ENCODE measurements at places on chromosomes 5 and 9. TPM values are rescaled to one million over a fixed set of nuclear protein-coding genes. Genes with fewer than 3 reads are reported as not detected.

MUSK gene
- not detected for total RNA-seq

CER1 gene
- not detected for total RNA-seq

FASTKD3 gene
- total RNA-seq = 6.3 TPM

DIRAS2 gene
- not detected for total RNA-seq

IFNK gene
- total RNA-seq = not detected

SLCO6A1 gene
- total RNA-seq = not detected

CCDC192 gene
- not detected for total RNA-seq

SOX30 gene
- total RNA-seq = 0.15 TPM

PCDHB2 gene
- total RNA-seq = 8.2 TPM

PSAT1 gene
- 61.6 TPM for total RNA-seq

IL31RA gene
- not detected for total RNA-seq

PCDHGA2 gene
- total RNA-seq = 3.1 TPM

NACC2 gene
- 38.8 TPM for total RNA-seq

OLFML2A gene
- total RNA-seq = 0.67 TPM

SLC6A18 gene
- not detected for total RNA-seq

- no peak for DNase-seq
Measured at GRCh38 chr9:15139469-15139868, 167.5 kb downstream of the TTC39B start.

GRCh38 chr5:107893642-107894041 lies 222.9 kb upstream of the EFNA5 start:
- DNase-seq = no peak

DNA sequence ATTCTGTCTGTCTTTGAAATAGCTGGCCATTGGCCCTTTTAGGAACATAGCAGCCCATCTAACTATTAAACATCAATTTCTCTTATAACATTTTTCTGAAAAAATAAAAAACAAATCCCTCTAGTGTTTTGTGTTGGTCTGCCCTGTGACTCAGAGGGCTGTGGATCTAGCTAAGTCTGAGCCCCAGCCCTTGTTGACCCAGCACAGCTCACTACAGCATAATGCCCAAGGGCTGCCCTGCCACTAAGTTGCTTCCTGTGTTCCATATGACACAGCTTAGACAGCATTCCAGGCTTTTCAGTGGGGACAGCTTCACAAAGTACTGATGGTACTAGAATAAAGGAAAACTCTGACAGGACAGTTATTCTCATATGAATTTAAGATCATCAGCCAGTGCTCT lies 136.0 kb downstream of the SCAMP1 start:
- peak; percentile 63 for DNase-seq

DNA sequence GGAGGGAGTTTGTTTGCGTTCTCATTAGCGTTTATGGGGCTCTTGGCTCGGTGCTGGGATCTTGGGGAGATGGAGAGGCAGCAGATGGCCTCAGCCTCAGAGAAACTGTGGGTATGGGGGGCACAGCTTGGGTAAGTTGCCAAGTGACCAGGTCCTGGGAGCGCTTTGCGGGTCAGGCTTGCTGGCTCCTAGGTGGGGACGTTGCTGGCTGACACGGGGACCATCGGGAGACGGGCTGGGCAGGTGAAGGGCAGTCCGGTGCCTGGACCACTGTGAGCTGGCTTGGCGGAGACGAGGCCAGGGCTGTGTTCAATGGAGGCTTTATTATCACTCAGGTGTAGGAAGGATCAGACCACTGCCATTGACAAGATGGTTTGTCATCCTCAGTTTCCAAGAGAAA lies 30.0 kb downstream of the FGD3 start:
- DNase-seq = no peak

DNA sequence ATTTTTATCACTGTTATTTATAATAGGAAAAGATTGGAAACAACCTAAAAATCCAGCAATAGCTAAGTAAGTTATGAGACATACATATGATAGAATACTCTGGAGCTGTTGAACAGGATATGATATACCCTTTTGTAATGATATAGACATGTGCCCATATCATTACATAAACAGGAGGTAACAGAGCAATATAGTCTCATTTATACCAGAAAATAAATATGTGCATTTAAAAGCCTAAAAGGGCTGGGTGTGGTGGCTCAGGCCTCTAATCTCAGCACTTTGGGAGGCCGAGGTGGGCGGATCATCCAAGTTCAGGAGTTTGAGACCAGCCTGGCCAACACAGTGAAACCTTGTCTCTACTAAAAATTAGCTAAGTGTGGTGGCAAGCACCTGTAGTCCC lies 2.3 kb upstream of the FABP6 start:
- DNase-seq = no peak

- DNase-seq = no peak
Measured at GRCh38 chr5:135743705-135744411, 90.6 kb upstream of the SLC25A48 start.

GRCh38 chr5:14286574-14287421 lies 143.7 kb downstream of the TRIO start:
- DNase-seq = no peak

DNA sequence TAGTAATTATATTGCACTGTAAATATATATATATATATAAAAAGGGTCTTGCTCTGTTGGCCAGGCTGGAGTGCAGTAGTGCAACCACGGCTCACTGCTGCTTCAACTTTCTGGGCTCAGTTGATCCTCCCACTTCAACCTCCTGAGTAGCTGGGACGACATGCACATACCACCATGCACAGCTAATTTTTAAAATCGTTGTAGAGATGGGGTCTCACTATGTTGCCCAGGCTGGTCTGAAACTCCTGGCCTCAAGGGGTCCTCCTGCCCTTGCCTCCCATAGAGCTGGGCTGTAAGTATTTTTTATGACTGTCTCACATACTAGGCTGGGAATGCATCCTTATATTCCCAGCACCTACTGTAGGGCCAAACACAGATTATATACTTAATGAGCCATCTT lies 11.9 kb downstream of the PSMD5 start:
- no peak for DNase-seq

GRCh38 chr9:100445161-100445902 lies 18.4 kb downstream of the MSANTD3 start:
- no peak for DNase-seq

GRCh38 chr5:79595086-79595485 lies 17.2 kb upstream of the TENT2 start:
- no peak for DNase-seq

DNA sequence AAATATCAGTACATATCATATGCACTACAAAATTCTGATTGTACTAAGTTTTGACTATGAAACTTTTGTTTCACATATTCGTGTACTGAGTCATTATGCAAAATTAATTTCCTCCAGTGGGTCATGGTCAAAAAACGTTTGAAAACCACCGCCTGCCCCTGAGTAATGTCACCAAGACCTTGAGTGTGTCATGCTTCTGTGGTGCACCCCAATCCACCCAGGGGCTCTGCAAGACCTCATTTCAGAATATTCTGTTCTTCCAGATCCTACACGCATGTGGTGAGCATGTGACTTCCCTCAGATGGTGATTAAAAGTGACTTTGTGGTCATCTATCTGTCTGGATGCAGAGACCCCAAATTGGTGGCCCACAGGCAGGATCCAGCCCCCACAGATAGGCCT lies 31.0 kb downstream of the ABLIM3 start:
- peak; percentile 91 for DNase-seq

GRCh38 chr5:156896546-156896945 lies 46.5 kb downstream of the PPP1R2B start:
- no peak for DNase-seq

DNA sequence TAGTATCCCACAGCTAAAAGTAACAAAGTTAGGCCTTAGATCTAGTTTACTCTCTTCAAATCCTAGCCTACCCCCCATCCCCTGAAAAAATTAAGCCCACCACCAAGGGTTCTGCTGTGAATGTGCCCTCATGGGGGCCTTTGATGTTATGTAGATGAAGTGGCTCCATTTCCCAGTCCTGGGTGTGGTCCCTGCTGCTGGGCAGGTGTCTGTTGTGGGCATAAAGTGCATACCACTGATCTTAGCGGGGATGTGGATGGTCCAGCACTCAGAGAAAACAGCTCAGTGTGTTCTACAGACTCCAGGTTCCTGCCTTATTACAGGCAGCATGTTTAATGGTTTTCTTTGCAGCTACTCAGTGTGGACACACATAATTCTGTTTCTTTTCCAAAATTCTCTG lies 1.9 kb downstream of the PCBD2 start:
- no peak for DNase-seq

DNA sequence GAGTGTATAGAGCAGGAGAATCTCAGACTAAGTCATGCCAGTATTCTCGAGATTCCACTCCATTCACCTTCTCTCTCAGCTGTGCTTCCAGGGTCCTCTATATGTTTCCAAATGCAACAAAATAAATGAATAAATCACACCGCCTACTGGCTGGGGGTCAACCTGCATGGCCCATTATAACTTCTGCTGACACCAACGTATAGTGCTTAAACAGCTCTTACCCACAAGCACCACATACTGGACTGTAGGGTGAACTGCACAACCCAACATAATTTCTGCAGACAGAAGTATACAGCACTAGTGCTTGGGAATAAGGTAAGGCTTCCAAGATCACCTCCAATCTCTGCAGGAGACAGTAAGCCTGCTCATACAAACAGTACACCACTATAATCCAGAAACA lies 33.1 kb upstream of the HTR4 start:
- DNase-seq = peak; percentile 24

GRCh38 chr5:167730121-167730520 lies 561.3 kb upstream of the WWC1 start:
- DNase-seq = peak; percentile 92

GRCh38 chr5:120677481-120677880 lies 213.4 kb downstream of the PRR16 start:
- no peak for DNase-seq

DNA sequence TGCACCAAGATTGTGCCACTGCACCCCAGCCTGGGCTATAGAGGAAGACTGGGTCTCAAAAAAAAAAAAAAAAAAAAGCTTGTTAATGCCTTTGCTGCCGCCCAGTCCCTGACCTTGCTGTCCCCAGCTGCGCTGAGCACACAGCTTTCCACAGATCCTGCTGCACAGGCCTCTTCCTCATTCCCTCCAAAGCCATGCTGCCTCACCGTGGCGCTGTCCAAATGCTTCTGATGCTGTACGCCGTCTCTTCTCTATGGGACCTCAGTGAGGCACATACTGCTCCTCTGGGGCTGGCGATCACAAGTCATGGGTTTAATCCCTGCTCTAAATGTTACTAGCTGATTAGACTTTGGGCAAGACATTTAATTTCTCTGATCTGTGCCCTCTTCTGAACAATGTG lies 234.1 kb downstream of the FBXL7 start:
- no peak for DNase-seq

DNA sequence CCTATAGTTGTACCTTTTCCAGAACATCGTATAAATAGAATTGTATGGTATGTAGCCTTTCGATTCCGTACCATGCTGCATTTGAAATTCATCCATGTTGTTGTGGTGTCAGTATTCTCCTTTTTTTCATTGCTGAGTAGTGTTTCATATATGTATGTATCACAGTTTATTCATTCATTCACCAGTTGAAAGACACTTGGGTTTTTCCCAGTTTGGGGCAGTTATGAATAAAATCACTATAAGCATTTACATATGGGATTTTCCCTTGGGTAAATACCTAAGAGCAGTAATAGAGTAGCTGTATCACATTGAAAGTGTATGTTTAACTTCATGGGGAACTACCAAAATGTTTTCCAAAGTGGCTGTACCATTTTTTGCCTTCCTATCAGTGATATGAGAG lies 16.1 kb upstream of the FKTN start:
- DNase-seq = no peak

DNA sequence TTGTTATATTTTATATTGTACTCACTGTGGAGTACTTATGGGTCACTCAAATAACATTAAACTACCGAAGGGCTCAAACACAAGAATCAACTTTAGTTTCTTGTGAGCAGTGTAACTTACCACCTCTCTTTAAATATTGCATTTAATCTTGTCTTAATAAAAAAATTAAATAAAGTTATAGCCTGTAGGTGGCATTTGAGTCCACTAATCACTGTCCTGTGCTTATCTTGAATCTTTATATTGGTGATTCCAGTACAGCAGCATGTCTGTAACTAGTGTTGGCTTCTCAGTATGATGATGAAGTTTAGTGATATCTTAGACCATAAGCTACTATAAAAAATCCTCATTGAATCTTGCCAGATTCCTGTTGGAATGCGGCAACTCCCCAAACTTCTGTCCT lies 313.8 kb downstream of the FAM170A start:
- DNase-seq = peak; percentile 39

DNA sequence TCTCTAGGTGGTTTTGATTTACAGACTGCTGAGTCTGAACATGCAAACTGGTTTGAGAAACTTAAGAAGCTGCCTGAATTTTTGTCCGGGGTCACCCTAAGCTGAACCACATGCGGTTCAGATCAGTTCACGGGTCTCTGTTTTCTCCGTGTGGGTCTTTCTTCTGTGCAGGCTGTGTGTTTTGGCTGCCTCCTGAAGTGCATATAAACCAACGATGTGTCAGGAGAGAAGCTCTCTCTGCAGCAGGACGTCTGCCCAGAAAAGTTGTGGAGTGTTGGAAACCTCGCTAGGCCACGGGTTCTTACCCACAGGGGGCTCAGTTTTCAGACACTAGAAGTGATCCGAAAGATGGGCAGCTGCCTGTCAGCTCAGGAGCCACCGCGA lies 364.2 kb downstream of the IRX2 start:
- DNase-seq = no peak

DNA sequence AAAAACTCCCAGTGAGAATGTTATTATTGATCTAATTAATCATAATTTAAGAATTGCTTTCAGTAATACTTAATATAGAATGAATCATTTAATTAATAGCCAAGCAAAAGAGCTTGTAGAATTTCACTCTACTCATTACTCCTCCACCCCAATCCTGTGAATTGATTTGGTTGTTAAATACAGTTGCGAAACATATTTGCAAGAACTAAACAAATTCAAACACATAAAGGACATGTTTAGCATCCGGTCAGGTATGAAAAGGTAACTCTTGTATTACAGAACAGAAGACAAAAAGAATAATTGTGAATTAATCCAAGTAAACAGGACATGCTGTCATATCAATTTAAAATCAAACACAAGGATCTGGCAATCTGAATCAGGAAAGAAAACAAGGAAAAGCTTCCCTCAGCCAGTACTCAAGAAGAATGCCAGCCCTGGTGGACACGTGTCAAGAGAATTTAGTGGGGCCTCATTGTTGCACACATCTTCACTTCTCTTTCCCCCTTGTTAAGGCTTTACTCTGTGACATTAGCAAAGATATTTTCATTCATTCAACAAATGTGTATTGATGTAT lies 89.4 kb upstream of the SLC12A2 start:
- DNase-seq = no peak

DNA sequence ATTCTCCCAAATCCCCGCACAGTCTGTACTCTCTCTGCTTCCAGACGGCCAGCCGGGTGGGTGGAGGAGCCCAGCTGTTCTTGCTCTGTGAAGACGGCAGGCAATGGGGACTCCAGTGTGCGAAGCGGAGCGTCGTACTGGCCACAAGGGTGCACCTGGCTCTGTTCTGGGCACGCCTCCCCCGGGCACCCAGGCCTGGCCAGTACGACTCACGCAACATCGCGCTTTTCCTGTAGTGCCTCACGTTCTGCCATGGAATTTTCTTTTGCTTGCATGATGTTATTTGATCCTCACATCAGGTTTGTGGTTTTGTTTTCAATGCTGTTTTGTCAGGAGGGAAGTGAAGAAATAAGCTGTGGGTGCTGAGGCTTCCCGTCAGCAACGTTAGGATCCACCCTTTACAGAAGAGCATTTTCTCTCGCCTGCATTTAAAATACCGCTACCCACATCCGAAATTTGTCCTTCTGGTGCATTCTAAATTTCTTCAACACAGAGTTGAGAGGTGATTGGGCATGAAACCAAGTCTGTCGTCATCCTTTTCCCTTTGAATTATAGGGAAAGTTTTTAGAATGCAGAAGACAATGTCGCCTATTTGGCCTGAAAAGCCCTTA lies 311.7 kb downstream of the TRIM36 start:
- DNase-seq = no peak

GRCh38 chr9:98603821-98604383 lies 104.8 kb downstream of the GABBR2 start:
- no peak for DNase-seq

Data from HFFc6 (cell line).